ENCODE measurements at places on chromosomes 12 and 14.
A peak's percentile ranks its signal among the peaks of the same experiment; 100 is the strongest.

DNA sequence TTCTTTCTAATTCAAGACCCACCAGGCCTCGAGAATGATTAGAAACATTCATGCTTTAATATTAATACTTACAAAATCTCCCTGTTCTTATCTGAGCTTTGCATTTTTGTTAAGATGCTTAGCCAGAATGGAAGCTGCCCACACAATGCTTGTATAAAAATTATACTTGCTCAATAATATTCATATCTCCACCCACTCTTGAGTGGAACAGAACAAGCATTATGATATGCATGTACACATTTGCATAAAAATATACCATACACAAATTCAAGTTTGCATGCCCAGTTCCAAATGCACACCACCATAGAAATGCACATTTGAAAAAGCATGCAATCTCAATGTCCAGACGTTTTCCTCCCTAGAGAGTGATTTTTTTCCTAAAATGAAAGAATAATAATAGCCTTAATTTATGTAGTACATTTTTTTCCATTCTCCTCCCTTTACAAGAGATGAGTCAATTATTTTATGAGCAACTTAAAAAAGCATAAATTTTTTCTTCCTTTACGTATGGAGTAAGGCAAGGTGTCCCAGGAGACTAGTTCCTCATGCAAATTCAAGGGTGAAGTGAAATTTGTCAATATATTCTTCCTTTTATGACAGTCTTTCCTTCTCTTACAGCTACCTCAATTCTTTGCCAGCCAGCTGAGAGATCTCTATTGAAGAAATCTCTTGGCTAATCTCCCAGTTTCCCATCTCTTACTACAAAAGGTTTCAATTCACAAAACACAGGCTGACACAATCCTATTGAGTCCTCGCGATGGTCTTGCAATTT is 313.1 kb upstream of the GARIN6 start:
- DNase-seq: no peak

GRCh38 chr14:94570440-94570839 is 9.2 kb downstream of the SERPINA4 start:
- DNase-seq: no peak

DNA sequence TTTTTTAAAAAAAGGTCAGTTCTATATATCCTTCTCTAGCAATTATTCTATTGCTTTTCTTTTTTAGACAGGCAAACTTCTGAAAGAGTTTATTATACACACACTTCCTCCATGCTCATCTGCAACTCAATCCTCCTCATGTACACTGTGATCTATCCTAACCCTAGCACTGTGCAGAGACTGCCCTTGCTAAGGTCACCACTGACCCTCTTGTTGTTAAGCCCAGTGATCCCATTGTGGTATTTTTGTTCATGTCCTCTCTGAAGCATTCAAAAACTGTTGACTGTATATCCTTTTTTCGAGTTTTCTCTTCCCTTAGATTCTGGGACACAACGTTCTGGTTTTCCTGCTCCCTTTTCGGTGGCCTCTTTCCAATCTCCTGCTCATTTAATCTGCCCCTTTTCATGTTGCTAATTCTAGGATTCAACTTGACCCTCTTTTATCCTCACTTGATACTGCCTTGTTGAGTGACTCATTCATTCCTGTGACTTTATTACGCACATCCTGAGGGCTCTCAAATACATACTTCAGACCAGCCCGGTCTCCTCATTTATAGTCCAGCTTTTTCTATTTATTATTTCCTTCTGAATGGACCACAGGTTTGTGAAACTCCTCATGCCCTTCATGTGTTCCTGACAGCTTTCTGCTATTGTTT is 53.9 kb upstream of the PTPRB start:
- no peak for DNase-seq

DNA sequence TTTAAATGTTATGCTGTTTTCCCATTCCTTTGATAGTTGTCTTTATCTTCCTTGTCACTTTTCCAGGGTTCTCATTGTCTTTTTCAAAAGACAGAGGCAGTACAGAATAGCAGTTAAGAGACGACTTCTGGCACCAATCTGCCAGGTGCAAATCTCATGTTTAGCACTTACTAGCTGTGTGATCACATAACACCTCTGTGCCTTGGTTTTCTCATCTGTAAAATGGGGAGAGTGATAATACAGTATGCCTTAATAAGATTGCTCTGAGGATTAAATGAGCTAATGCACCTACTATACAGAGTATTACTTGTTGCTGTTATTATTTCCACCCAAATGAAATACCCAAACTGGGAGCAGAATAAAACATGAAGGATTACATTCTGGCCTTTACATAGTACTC is 4.8 kb downstream of the GPR135 start:
- no peak for DNase-seq

DNA sequence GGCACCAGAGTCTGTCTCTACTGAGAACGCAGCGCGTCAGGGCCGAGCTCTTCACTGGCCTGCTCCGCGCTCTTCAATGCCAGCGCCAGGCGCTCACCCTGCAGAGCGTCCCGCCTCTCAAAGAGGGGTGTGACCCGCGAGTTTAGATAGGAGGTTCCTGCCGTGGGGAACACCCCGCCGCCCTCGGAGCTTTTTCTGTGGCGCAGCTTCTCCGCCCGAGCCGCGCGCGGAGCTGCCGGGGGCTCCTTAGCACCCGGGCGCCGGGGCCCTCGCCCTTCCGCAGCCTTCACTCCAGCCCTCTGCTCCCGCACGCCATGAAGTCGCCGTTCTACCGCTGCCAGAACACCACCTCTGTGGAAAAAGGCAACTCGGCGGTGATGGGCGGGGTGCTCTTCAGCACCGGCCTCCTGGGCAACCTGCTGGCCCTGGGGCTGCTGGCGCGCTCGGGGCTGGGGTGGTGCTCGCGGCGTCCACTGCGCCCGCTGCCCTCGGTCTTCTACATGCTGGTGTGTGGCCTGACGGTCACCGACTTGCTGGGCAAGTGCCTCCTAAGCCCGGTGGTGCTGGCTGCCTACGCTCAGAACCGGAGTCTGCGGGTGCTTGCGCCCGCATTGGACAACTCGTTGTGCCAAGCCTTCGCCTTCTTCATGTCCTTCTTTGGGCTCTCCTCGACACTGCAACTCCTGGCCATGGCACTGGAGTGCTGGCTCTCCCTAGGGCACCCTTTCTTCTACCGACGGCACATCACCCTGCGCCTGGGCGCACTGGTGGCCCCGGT is at the start of gene PTGDR:
PTGDR (plus strand) TSS at position 198 of the 778 bp plus-strand sequence; CDS start at position 315, 117 bp downstream.
- no peak for DNase-seq

- DNase-seq: no peak
Observed at GRCh38 chr14:95231966-95232633, 74.8 kb upstream of the DICER1 start.

GRCh38 chr12:78712834-78713481 is 151.6 kb upstream of the SYT1 start:
- DNase-seq: no peak

- no peak for DNase-seq
Observed at GRCh38 chr12:94550964-94551363, 91.3 kb upstream of the CEP83 start.

- DNase-seq: no peak
Observed at GRCh38 chr14:61511558-61511948, 183.8 kb upstream of the HIF1A start.

GRCh38 chr12:129670256-129670920 is 233.4 kb downstream of the TMEM132D start:
- no peak for DNase-seq

DNA sequence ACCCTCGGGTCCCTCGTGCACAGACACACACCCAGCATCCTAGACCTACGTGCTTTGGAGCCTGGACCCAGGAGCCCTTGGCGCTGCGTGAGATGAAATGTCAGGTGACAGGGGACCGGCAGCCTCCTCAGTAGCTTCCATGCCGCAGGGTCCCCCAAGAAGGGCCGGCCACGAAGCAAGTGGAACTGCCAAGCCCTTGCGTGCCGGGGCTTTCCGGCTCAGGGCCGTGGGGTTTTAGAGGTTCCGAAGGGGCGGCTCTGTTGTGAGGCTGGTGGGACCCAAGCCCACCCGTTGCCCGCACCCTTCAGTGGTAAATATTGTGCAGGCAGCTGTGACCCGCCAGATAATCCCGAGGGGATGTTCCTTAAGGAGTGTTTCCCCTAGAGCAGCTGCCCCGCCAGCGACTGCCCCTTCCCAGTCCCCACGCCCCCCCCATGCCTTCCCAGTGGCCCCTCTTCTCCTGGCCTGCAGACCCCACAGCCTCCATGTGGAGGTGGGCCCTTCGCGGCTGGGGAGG is 133.7 kb downstream of the ADGRD1 start:
- DNase-seq: no peak

DNA sequence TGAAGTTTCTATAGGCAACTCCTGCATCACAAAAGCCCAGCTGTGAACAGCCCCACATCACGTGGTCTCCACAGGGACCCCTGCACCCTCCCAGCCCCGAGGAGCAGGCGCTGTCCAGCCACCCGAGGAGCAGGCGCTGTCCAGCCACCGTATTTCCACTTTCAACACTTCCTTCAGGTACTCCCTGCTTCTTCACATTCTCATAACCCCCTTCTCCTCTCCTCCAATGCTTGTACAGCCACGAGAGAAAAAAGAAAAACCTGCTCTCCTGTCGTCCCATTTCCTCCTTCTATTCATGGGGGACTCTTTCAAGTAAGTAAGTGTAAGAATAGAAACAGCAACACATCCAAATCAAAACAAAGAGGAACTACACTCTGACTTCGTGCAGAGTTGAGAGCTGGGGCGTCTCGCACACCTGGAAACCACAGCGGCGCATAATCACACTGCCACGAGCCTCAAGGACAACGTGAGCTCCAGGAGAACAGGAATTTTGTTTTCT is 11.9 kb downstream of the CDC42BPB start:
- DNase-seq: no peak

GRCh38 chr12:22828066-22828465 is 203.1 kb downstream of the ETNK1 start:
- no peak for DNase-seq

- peak; percentile 77 for DNase-seq
Observed at GRCh38 chr14:89040460-89041256, 216.2 kb downstream of the TTC8 start.

DNA sequence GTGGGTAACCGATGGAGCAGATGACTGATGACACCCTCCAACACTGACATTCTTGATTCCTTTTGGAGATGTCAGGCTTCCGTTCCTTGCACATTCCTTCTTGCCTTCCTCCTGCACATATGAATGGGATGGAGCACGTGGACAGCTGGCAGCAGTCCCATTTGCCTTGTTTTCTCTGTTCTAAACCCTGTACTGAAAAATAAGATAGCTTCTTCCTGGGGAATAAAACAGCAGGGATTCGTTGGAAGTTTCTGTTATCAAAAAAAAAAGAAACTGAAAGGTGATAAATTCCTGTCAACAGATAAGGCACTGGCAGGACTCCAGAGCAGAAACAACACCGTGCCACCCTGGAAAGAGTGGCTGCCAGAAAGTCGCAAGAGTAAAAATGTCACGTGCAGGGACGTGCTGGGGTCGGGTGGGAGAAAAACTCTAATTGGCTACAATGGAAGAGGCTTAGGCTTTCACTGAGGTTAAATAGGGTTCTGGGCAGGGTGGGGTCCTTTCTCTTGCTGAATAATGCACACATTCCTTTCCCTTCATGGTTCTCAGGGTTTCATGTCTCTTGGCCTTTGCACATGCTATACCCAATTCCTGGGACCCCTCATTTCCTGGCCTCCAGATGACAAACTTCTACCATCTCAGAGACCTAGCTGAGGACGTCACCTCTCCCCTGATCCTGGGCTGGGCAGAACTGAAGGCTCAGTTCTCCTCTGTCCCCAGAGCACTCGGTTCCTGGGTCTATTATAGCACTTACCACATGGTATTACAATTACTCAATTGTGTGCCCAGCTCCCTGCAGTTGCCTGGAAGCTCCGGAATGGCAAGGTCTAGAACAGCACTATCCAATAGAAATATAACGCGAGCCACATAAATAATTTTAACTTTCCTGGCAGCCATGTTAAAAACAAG is 7.0 kb upstream of the NUAK1 start:
- DNase-seq: no peak

- DNase-seq: no peak
Observed at GRCh38 chr12:20588042-20588441, 107.1 kb upstream of the SLCO1C1 start.

DNA sequence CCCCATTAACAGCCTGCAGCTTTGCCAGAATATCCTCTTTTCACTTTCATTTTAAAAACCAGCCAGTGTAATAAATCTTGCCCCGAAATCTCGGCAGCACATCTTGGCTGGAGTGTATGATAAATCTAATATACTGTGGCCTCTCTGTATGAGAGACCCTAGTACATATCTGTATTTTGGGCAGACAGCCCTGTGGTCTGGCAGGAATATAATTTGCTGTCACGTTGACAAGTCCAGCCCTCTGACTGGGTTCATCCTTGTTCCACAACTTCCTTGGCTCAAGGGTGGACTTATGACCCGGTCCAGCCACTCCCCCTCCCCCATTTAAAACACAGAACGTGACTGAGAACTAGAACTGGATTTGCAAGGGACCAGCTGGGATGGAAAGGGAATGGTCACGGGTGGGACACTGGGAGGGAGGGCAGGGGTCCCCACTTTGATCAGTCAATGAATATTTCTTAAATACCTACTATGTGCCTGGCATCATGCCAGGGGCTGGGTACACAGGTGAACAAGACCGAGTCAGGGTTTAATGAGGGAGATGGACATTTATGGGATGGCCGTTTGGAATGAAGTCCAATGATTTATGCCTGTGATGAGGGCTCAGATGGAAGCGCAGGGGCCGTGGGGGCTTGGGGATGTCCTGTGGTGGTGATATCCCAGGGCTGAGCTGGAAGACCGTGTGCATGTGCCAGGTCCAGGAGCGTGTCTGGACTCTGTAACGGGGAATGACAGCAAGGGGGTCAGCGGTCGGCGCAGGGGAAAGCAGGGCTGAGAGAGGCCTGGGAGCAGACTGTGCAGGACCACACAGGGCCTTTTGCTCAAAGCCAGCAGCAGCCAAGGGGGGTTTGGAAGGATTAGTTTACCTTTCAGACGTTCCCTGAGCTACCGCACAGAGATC is 190.5 kb downstream of the PHETA1 start:
- no peak for DNase-seq

DNA sequence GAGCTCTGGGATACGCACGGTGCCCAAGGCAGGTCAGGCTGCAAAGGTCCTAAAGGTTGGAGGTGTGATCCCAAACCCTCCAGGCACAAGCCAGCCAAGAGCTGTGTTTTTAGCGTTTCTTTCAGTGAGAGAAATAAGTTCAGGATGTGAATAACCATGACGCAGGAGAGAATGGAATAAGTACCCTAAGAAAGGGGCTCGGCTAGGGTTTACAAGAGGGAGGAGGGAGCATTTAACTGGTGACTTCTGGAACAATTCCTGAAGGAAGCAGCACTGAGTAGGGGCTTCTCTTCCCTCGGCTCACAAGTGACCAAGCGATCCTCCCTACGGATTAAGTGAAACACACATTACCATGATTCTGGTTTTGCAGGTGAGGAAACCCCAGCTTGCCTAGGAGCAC is 29.4 kb downstream of the SSH1 start:
- DNase-seq: no peak

DNA sequence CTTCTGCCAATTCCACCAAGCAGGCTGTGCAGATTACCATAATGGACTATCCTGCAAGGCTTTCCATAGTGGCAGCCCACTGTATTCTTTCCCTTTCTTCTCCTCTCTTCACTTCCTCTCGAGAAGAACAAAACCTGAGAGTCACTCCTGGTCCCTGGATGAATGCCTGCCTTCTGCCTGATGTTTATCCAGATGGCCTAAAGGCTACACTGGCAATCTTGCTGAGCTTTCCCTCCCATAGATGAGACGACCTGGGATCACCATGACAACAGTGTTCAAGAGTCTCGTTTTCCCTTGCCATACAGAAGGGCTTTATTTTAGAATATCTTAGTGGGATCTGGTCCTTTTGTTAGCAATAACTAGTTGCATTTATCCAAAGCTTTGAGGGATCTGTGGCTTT is 142.3 kb downstream of the RTN1 start:
- no peak for DNase-seq
